Upper lobe of right lung (tissue), 1 donor: ENCODE measurements at places on chromosomes 2 and 18. TPM values are rescaled to one million over a fixed set of nuclear protein-coding genes. Genes with fewer than 3 reads are reported as not detected.
A peak's percentile ranks its signal among the peaks of the same experiment; 100 is the strongest.

PROKR1 gene
- not detected for total RNA-seq

CTAGE1 gene
- not detected for total RNA-seq

TMEM200C gene
- 0.41 TPM for total RNA-seq

G6PC2 gene
- not detected for total RNA-seq

SH2D6 gene
- total RNA-seq, result 1.0 TPM

DNA sequence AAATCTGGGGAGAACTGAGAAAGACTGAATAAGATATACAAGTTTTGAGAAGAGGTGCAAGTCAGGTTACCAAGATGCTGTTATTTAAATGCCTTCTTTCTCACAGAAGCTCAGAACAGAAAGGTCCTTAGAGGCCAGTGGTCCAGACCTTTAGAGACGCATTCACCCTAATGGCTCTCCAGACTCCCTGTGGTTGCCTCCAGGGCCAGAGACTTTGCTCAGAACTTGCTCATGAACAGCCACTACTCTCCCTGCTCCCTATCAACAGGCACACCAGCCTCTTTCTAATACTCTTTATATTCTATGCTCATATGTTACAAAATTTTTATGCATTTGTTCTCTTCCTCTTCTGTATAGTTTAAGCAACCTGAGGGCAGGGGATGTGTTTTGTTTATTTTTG, 349.0 kb upstream of the TNP1 start:
- H3K27me3 ChIP-seq, result no peaks in the 10 kb centered on the region
- H3K4me1 ChIP-seq, result no peaks in the 10 kb centered on the region
- DNase-seq, result no peak
- no peaks in the 10 kb centered on the region for H3K36me3 ChIP-seq
- no peak overlapping the region for H3K27ac ChIP-seq

DNA sequence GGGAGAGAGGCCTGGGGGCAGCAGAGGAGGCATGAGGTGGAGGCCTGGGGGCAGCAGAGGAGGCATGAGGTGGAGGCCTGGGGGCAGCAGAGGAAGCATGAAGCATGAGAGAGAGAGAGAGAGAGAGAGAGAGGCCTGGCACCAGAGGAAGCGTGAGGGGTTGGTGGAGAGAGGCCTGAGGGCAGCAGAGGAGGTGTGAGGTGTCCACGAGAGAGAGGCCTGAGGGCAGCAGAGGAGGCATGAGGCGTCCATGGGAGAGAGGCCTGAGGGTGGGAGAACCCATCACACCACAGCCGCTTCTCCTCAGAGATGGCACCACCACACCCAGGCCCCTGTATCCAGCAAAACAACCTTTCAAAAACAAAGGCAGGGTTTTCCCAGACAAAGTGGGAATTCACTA, 55.7 kb upstream of the KCNG2 start:
- peaks cover 41% of the 10 kb centered on the region for H3K36me3 ChIP-seq
- no peak overlapping the region for H3K27ac ChIP-seq
- no peaks in the 10 kb centered on the region for H3K27me3 ChIP-seq
- no peaks in the 10 kb centered on the region for H3K4me1 ChIP-seq

- no peak overlapping the region for H3K4me3 ChIP-seq
- DNase-seq, result no peak
- H3K27me3 ChIP-seq, result no peaks in the 10 kb centered on the region
- H3K4me1 ChIP-seq, result no peaks in the 10 kb centered on the region
- no peak overlapping the region for H3K27ac ChIP-seq
These were observed 203.6 kb downstream of the FHOD3 start for GRCh38 chr18:36501100-36501499.

DNA sequence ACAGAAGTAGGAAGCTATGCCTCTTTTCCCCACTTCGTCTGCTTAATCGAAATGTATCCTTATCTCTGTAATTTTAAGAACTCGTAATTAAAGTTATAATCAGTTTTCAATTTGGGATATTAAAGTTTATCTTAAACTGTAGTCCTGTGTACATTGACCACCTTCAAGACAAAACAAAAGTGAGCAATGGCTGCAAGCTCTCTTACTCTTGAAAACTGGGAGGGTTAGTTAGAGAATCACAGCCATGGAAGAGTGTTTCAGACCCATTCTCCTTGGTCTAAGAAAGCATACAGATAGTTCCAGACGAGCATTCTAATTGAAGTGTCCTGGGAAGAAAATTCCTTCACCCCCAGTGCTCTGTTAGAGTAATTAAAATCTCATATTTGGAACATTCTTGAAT, 2.0 kb downstream of the KCMF1 start:
- no peaks in the 10 kb centered on the region for H3K27me3 ChIP-seq
- peak overlapping the region; percentile 93 for H3K27ac ChIP-seq
- peak overlapping the region; percentile 76 for H3K4me3 ChIP-seq
- peaks cover 7% of the 10 kb centered on the region for H3K36me3 ChIP-seq

DNA sequence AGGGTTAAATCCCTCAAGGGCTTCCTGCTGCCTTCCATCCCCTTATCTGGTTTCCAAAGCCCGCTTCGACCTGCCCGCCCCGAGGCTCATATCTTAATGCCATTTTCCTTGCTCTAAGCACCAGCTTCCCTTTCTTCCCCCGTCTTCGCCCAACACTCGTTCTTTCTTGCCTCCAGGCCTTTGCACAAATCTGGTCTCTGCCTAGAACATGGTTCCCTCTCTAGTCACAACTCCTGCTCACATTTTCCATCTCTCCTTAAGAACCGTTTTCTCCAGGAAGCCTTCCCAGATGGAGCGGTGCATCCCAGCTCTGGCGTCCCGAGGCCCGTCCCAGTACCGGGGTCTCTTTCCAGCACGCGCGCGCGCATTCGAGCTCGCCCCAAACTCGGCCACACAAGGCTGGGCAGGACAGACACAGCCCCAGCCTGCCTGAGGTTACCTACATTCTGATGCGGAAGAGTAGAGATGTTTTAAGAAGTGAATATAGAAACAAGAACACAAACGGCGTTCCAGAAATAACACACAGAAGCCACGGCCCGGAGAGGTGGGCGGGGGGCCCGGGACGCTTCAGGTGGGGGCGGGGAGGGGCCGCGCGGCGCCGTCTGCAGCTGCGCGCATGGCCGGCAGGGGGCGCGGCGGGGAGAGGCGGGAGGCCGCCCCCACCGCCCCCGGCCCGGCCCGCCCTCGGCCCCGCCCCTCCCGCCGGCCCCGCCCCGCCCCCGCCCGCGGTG, at the start of gene DGKD:
Gene DGKD (plus strand): TSS at position 726 of the 731 bp plus-strand sequence. CDS start 25 bp downstream, outside the sequence.
- H3K27ac ChIP-seq, result peak within 1 kb of the TSS; percentile 51
- no peaks in the 10 kb centered on the region for H3K36me3 ChIP-seq
- peak; percentile 85 for DNase-seq
- peaks cover 17% of the 10 kb centered on the region for H3K4me1 ChIP-seq
- H3K27me3 ChIP-seq, result no peaks in the 10 kb centered on the region

GRCh38 chr2:207896525-207897285, 127.0 kb upstream of the FZD5 start:
- DNase-seq, result no peak
- no peaks in the 10 kb centered on the region for H3K27me3 ChIP-seq
- H3K27ac ChIP-seq, result no peak overlapping the region
- peaks cover 9% of the 10 kb centered on the region for H3K36me3 ChIP-seq

DNA sequence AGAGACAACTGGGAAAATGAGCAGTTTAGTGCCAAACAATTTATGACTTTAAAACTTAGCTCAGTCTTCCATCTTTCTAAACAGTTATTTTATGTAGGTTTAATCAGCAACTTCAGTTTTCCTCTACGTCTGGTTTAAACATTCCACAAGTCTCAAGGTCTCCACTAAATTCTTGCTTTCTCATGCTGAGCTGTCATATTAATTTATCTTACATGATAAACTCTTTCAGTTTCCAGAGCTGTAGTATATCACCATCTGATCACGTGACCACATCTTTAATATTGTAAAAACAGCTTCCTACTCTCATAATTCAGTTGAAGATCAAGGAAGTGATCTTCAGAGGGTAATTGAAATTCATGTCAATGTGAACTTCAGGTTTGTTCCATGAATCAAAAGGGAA, 158.6 kb downstream of the ZNF804A start:
- no peak overlapping the region for H3K4me3 ChIP-seq
- H3K27ac ChIP-seq, result no peak overlapping the region
- H3K36me3 ChIP-seq, result no peaks in the 10 kb centered on the region

- no peaks in the 10 kb centered on the region for H3K27me3 ChIP-seq
- no peak overlapping the region for H3K4me3 ChIP-seq
- no peak for DNase-seq
- H3K36me3 ChIP-seq, result no peaks in the 10 kb centered on the region
These were observed 57.6 kb upstream of the STK17B start for GRCh38 chr2:196229013-196229412.

- no peaks in the 10 kb centered on the region for H3K27me3 ChIP-seq
- no peaks in the 10 kb centered on the region for H3K36me3 ChIP-seq
- H3K4me3 ChIP-seq, result no peak overlapping the region
- H3K27ac ChIP-seq, result no peak overlapping the region
These were observed 634.6 kb upstream of the SLC39A10 start for GRCh38 chr2:195022508-195022830.

DNA sequence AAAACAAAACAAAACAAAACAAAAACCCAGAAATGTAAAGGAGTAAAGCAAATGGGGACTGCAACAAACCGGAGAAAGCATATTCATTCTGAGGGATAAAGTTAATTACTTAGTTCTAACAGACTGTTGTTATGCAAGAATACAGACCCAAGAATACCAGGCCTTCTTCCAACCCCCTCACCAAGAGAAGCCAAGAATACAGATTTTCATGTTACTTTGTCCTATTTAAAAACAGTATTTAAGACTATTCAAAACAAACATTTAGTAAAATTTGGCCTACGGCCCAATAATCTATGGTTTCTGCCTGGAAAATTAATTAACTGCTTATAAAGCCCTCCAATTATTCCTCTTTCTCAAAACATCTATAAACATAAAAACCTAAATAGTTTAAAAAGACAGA, 91.4 kb downstream of the USP34 start:
- H3K27me3 ChIP-seq, result no peaks in the 10 kb centered on the region
- no peak overlapping the region for H3K4me3 ChIP-seq
- DNase-seq, result no peak
- no peak overlapping the region for H3K27ac ChIP-seq
- H3K36me3 ChIP-seq, result peaks cover 64% of the 10 kb centered on the region

- no peak overlapping the region for H3K4me3 ChIP-seq
- no peak for DNase-seq
- H3K4me1 ChIP-seq, result peaks cover 11% of the 10 kb centered on the region
- H3K36me3 ChIP-seq, result no peaks in the 10 kb centered on the region
These were observed 30.1 kb downstream of the CNGA3 start for GRCh38 chr2:98376301-98376910.

DNA sequence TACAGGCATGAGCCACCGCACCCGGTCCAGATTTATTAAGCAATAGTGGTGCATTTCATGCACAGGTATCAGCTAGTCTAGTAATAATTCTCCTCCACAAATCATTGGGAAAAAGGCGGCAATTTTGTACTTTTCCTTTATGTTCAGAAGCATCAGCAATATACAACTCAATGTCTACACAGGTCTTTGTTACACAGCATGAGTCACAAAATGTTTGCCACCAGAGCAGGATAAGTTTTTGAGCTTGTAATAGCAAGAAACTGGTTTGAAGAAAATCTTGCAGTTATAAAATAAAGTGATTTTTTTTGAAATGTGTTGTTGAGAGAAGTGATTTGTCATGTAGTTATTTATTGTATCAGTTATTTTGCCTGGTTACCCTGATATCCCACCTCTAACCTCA, 4.8 kb upstream of the ITPRIPL1 start:
- H3K4me3 ChIP-seq, result no peak overlapping the region
- no peaks in the 10 kb centered on the region for H3K4me1 ChIP-seq

GRCh38 chr2:224038049-224038829, 847 bp downstream of the SERPINE2 start:
- peaks cover 10% of the 10 kb centered on the region for H3K4me1 ChIP-seq
- no peaks in the 10 kb centered on the region for H3K36me3 ChIP-seq
- H3K27me3 ChIP-seq, result peaks cover 49% of the 10 kb centered on the region
- DNase-seq, result peak; percentile 69
- no peak overlapping the region for H3K27ac ChIP-seq
- H3K4me3 ChIP-seq, result peak overlapping the region; percentile 51

DNA sequence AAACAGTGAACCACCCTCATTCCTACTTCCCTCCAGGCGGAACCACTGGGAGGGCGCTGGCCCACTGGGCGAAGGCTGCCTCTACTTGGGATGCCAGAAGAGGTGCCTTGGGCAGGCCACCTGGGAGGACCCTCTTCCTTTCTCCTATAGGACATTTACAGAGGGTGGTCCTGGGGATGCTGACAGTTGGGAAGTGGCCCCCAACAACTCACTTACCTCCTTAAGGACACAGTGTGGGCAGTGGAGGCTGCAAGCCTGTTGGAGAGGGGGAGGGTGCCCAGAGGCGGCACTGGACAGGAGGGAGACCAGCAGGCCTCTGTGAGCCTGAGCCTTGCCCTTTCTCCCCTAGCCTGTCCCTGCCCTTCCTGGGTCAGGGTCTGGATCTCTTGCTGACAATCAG, 346.4 kb upstream of the HS6ST1 start:
- no peak overlapping the region for H3K4me3 ChIP-seq
- no peak overlapping the region for H3K27ac ChIP-seq
- H3K27me3 ChIP-seq, result no peaks in the 10 kb centered on the region
- H3K36me3 ChIP-seq, result no peaks in the 10 kb centered on the region
- no peak for DNase-seq
- no peaks in the 10 kb centered on the region for H3K4me1 ChIP-seq
